ENCODE measurements at places on chromosomes 12 and 14.

GRCh38 chr14:95156161-95157047 lies 925 bp downstream of the DICER1 start:
- DNase-seq, result no peak

GRCh38 chr12:5099591-5099990 lies 55.9 kb downstream of the KCNA5 start:
- DNase-seq, result no peak

DNA sequence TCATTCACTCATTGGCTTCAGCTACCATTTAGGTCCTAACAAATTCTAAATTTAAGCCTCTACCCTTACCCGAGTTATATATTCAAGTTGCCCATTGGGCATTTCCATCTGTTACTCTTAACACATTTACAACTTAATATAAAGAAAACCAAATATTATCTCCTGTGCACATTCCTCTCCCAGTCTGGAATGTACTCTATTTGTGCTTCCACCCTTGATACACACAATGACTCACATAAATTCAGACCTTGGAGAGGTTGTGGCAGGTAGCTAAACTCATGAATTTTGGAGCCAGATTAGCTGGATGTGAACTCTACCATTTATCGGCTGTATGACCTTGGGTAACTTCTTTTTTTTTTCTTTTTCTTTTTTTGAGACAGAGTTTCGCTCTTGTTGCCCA lies 51.1 kb downstream of the BRMS1L start:
- no peak for DNase-seq

DNA sequence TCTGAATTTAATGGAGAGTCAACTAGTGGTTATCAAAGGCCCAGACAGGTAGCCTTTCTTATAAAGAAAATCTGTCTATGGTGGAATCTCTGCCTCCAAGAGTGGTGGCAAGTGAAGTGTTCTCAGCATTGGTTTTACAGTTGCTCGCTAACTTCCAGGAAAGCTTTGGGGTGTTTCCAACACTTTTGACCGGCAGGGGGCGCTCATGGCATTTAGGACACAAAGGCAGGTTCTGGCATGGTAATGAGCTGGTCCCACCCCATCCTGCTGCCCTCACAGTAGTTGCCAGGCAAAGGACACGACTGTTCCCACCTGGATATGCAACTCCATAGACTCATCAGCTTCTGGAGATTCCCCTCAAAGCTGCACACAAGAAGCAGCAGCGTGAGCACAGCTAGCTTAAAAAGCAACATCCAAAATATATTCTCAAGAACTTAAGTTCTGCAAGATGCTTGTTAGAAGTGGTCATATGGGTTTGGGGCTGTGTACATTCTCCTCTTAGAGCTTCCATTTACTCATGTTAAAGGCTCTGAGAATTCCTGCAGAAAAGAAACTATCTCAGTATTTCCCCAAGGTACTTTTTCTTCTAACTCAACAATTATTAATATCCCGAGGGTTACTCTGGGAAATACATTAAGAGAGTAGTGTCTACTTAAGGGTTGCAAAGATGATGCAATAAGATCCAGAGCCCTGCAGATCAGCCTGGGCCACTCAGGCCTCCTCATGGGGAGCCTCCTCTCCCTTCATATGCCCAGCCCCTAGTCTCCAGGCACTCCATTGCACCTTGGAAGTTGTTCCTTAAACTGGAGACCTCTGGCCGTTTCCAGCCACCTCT lies 14.8 kb downstream of the PROX2 start:
- DNase-seq, result peak; percentile 98

DNA sequence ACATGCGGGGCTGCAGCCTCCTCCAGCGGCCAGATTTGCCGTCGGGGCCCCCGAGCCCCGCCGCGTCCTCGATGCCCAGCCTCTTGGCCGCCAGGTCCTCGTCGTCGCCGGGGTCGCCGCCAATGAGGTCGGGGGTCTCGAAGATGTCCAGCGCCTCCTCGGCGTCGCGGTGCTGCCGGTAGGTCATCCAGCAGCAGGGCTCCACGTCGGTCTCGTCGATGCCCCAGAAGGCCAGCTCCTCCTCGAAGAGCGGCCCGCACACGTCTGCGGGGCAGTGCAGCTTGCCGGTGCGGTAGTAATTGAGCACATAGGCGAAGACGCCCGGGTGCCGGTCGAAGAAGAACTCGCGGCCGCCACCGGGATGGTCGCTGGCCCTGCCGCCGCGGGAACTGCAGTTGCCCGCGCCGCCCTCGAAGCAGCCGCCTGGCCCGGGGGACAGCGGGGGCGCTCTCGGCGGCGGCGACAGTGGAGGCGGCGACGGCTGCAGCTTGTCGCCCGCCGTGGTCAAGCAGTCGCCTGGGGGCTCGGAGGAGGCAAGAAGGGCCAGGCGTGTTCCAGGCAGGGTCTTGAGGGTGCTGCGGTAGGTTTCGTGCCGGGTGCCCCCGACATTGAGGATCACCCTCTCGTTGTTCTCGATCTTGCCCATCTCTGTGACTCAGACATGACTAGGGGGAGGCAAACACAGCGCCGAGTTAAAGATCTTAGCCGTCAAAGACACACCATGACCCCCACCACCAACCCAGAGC lies 2.1 kb downstream of the KCNC2 start:
- DNase-seq, result no peak

DNA sequence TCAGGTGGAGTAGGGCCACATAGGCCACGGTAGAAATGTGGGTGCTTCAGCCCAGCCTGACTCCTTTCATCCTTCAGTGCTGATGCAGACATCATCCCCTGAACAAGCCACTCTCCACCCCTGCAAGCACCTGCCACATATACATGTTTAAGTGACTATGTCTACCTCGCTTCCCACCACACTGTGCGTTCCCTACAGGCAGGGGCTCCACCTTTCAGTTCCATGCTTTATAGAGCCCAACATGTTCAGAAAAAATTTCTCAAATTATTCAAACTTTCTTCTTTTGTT lies 11.6 kb downstream of the SLC7A7 start:
- DNase-seq, result no peak

DNA sequence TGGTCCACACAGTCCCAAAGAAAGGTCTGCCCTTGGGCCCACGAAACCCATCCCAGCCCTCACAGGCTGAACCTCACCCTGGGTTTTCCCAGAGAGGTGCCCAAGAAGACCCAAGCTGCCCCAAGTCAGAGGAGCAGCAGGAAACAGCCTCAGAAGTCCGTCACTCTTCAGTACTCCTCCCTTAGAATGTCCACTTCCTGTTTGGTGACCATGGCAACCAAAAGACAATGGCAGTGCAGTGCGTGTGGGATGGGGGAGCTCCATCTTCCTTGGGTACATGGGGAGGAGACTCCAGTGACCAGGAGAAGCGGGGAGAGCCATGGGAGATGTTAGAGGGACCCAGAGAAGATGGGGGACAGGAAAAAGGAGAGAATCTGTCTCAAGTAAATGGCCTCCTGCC lies 11.3 kb downstream of the SELPLG start:
- DNase-seq, result no peak

DNA sequence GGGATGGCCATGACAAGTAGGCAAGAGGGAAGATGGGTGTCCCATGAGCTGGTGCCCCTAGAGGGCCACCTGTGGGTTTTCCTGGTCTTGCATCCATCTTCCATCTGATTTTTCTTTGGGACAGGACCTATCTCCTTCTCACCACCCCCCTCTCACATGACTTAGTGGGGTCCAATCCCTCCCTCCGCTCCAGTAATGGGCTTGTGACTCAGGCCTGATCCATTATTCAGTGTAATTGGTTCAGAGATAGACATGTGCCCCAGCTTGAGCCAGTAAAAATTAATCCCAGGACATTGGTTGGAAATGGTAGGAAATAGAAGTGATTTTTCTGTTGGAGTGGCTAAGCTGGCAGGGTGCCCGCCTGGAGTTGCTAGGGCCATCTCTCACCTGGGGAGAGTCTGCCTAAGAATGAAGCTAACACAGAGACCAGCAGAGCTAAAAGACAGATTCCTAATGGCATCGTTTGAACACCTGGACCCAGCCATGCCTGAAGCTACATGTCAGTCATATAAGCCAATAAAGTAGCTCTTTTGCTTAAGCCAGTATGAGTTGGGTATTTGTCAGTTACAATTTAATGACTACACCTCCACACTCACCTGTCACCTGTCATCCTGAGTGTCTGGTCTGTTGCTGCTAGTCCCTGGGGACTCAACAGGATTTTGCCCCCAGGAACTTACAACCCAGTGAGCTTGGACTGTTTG lies 14.7 kb downstream of the RASAL1 start:
- DNase-seq, result no peak

DNA sequence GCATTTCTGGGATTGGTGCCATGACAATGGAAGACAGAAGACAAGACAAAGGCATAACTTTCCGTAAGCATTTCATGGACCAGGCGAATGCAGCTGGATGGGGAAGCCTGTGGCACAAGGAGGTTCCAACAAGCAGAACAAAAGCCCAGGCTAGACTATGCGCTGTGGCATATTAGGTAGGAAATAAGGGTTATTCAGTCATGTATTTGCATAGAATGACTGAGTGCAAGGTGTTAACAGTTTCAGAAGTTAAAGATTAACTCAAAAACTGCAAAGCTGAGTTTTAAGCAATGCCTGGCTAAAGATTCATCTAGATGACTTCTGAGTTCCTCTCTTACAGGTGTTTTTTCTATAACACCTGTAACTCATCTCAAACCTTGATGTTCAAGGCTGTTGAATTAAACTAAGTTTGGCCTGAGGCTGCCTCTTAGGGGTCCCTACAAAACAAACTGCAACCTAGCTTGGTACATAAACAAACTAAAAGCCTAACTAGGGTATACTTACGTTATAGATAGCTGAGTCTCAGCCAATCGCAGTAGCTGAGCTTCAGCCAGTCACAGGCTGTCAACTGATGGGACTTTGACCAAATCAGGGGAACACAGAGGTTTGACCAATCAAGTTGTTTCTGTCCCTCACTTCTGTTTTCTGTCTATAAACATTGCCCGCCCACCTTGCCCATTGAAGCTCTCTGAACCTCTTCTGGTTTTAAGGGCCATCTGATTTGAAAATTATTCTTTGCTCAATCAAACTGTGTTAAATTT lies 52.2 kb upstream of the PLBD1 start:
- no peak for DNase-seq

- no peak for DNase-seq
Measured at GRCh38 chr14:101917413-101918017, 46.9 kb upstream of the DYNC1H1 start.

GRCh38 chr12:106901276-106901675 lies 54.4 kb upstream of the TMEM263 start:
- no peak for DNase-seq

DNA sequence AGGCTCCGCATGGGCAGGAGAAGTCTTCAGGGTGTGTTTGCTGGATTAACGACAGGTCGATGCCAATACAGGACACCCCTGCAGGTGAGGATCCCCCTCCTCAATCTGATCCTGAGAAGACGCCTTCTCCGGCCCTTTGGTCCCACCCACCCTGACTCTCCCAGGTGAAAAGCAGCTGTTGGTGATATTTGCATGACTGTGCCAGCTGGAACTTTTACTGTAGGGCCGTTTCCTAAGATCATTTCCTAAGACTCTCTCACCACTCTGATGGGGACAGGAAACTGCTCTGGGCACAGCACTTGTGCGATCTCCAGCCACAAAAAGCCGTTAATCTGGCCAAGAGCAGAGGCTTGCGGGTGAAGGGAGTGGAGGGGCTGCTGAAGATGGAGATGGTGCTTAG lies 16.8 kb upstream of the EIF5 start:
- DNase-seq, result no peak

DNA sequence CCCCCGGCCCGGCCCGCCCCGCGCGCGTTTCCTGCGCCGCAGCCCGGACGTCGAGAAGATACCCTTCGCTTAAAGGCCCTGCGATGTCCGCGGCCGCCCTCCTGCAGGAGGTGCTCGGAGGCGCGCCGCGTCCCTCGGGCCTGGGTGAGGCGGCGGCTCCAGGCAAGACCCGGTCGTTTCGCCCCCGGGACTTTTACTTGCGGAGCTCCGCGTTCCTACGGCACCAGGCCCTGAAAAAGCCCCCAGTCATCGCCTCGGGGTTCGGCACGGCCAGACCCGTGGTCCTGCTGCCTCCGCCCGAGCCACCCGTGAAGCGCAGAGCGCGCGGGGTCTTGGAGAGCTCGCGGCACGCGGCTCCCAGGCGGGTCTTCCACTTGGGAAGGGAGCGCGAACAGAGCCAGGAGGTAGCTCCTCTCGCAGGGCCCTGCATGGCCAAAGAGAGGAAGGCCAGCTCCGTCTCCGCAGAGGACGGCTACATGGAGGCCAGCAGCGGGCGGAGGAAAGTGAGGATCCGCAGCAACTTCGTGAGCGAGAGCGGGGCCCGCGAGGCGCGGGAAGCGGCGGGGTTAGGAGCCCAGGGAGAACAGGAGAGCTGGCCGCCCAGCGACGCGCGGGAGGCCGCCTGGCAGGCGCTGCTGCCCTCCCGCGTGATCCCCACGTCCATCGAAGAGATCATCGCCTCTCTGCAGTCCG lies 26.9 kb downstream of the TTC6 start:
- no peak for DNase-seq

DNA sequence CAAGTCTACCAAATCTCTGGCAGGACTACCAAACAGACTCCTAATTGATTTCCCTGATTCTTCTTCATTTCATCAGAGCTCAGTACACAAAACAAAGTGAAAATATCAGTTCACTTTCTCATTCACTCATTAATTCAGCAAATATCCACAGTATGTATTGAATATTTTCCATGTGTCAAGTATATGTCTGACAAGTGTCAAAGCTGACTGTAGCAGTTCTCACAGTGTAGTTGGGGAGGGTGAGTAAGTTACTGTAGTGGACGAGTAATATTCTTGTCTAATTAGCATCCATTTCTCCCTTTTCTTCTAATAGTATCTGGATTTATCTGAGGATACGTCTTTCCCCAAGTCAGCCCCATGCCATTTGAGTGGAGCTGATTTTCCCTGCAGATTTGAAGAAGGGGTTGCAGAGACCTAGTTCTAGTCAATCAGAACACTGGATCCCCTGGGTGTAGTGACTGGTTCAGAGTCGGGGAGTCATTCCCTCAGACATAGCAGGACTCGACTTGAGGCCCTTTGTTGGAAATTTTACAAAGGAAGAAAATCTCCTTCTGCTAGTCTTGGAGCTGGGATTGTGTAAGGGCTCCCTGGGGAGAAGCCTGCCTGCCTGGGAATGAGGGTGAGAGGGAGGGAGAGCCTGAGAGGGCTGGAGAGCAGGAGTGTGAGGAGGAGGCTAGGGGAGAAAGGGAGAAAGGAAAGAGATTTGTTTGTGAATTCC lies 51.4 kb downstream of the GRIP1 start:
- DNase-seq, result no peak

DNA sequence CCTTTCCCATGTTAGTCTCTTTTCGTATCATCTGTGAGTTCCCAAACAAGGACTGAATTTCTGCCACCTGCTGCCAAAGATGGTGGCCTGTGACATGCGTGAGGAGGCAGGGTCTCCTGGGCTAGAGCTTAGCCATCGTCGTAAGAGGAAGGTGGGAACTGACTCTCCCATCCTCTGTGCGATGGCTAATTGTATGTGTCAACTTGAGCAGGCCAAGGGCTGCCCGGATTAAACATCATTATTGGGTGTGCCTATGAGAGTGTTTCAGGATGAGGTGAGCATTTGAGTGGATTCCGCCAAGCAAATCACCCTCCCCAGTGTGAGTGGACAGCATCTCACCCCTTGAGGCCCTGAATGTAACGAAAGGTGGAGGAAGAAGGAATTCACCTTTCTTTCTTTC lies 220.7 kb upstream of the DIO3 start:
- no peak for DNase-seq

DNA sequence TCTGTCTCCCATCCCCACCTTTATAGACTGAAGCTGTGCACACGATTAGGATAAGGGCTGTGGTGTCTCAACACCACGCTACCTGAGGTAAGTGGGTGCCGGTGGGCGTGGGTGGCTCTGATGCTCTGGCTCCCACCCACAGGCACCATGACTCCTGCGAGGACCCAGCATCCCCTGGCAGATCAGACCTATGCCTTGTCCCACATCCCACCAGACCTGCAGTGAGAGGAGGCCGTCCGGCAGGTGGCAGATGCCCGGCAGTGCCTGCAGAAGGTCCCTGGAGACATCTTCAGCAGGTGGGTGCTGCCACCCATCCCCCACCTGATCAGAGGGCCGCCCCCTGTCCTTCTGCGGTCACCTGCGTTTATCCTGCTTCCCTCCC lies 104.4 kb upstream of the PRB2 start:
- no peak for DNase-seq

Measured in stimulated activated CD8-positive, alpha-beta memory T cell treated with anti-CD3 and anti-CD28 coated beads, Interleukin-7, amount 100 ng/mL, for 1 hour (primary cell).